D721Med (cell line): ENCODE measurements at places on chromosomes 1 and 21.

DNA sequence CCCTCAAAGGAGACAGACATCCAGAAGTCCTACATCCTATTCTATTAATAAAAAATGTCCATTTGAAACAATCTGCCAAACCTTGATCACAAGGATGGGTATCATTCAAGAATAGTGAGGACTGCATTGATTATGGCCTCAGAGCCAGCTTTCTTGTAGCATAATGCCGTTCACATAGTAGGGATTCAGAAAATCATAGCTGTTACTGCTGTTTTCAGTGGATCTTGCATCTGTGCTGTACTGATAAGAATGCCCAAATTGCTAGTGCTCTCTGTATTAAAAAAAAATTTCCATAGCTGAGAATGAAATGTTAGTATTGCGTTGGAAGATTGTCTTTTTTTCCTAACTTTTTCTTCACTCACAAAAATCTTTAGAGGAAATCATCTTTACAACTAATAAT, 19.1 kb downstream of the BRDT start:
- no peak for DNase-seq

DNA sequence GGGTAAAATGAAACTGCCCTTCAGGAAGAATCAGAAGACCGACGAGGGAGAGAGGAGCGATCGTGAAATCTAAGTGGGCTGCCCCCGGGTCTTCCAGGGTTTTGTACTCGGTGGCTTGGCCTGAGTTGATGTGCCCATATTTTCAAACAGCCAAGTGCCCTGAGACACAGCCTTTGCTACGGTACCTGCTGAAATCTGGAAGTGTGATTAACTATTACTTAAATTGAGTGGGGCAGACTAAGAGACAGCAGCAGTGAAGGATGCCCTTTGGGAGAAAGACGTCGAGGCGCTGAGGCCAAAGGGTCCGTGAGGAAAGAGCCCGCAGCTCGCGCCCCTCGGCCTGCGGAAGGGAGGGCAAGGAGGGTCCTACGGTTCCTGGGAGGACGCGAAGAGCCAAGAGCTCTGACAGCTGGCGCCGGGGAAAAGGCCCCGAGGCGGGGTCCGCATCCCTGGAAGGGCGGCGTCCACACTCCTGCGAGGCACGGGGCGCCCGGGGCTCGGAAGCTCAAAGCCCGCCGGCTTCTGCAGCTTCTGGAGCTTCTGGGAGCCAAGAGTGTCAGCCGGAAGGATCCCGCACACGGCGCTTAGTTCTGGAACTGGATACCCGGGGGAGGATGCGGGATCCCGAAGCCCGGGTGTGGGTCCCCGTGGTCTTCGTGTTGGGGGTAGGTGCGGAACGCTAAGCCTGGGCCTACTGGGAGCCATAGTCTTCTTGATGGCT, 15.4 kb upstream of the RNU1-4 start:
- DNase-seq, result peak; percentile 6

DNA sequence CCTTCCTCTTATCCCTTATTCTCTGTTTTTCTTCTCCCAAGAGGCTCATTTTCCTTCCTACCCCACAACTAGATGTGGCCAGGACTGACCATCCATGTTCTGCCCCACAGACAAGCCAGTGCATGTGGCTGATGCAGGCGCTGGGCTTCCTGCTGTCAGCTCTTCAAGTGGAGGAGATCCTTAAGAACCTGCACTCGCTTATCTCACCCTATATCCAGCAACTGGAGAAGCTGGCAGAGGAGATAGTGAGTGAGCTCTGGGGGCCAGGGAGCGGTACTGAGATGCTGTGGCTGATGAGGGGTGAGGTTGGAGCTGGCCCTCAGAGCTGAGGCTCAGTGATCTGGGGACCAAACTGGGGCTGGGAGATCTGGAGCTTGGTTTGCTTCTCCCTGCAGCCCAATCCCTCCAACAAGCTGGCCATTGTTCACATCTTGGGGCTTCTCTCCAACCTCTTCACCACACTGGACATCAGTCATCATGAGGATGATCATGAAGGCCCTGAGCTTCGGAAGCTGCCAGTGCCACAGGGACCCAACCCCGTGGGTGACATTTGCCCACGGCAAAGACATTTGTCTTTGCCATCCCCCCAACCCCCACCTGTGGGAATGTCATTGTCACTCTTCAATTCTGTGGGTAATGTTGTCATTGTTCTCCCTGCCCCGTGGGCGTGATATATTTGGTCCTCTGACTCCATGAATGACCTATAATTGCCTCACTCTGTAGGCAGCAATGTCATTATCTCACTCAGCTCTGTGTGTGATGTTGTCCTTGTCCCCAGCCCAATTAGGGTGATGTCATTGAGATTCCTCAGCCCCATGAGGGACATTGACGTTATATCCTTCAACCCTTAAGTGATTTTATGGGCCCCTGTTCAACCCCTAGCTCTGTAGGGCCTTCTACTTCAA, 11.2 kb upstream of the DPH2 start:
- DNase-seq, result no peak

DNA sequence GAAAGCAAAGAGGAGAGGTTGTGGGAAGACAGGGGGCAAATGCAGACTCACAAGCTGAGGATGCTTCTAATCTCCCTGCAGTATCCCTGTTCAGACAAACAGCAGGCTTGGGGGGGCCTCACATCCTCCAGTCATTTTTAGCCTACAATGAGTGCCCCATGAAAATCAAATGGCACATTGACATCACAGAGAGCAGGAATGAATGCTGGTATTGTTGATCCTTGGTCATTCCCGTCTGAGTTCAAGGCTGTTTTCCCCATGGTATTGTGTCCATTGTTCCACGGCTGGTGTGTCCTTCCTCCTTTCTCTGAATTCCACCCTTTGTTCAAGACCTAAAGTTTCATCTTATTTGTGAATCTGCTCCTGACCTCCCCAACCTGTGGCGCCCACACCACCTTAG, 545.6 kb downstream of the AJAP1 start:
- no peak for DNase-seq

DNA sequence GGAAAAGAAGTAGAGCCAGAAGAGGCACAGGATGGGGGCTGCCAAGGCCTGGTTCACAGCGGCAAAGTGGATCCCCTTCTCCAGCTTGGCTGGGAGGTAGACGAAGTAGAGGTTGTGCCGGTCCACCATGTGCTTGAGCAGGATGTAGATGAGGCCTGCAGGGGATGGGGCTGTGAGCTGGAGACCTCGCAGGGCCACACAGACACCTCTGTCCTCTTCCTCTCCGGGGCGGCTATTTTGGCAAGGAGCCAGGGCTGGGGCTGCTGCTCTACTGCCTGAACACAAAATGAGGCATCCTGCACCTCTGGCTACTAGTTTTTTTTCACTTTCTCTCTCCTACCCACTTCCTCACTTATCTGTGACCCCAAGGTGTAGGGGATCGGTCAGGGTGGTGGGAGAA, 32.3 kb downstream of the TMEM63A start:
- no peak for DNase-seq
